ENCODE measurements at places on chromosomes 5 and 9. TPM values are rescaled to one million over a fixed set of nuclear protein-coding genes. Genes with fewer than 3 reads are reported as not detected.

NUTM2F gene
- not detected for total RNA-seq

BTNL8 gene
- total RNA-seq = not detected

DNAH5 gene
- 1.4 TPM for total RNA-seq

DNA sequence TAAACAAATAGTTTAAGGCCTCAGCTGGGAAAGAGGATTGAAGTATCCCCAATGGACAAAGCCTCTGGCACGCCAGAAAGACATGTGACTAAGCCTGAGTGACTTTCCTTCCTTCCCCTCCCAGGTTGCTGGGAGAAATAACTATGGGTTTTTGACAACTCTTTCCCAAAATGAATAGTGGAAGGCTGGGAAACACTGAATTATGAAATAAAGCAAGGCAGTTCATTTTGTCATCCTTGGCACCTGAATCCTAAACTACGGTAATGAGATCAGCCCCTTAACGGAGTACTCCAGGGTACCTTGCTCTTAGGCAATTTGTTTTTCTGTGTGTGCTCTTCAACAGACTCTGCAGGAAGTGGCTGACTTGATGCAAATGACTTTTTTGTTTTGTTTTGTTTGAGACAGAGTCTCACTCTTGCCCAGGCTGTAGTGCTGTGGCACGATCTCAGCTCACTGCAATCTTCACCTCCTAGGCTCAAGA is 75.2 kb downstream of the LMNB1 start:
- peak; percentile 40 for DNase-seq

- DNase-seq = no peak
Observed at GRCh38 chr9:137785704-137786161, 91.8 kb upstream of the CACNA1B start.

DNA sequence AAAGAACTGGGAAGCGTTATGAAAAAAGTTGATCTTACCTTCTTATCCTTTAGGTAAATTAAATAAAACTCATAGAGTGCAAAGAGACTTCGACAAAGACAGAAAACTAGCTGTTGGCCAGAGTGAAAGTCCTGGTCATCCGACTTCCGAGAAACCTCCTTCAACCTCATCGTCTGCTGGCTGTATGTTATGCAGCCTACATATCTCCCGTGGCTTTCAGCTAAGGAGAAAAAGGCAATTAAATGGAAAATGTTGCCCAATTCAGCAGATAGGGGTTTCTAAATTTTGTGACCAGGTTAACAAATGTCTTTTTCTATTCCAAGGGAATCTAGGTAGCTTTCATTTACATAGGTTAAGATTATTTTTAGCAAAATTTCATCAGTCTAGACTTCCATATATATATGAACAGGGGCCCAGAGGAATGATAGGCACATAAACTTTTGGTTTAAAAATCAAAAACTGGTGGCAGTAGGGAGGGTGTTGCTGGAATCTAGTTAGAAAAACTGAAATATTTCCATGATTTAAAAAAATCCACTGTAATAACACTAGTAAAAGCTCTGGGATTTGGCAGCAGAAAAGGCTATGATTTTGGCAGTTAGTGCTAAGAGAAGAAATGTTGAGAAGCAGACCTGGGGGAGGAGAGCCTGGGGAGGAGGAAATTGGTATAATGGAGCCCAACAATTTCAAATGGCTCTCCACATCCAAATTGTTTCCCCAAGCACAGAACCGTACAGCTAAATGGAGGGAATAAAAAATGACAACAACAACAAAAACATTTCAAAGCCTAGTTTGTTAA is 32.1 kb downstream of the RAI14 start:
- no peak for DNase-seq
